Fibroblast of the aortic adventitia (primary cell): ENCODE measurements at places on chromosomes 3 and 15.

DNA sequence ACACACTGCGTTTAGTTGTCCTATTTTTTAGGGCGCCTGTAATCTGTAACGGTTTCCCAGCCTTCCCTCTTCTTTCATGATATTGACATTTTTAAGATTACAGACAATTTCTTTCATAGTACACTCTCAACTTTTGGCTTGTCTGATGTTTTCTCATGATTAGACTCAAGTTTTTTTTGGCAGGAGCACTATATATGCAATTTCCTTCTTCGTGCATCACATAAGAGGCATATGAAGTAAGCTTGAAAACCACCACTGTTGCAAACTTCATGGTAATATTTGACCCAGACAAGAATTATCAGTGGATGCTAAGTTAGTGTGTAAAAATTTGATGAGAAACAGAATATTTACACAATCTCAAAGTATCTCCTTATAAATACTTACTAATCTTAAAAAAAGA, 119.2 kb upstream of the CMC1 start:
- DNase-seq = peak; percentile 91

GRCh38 chr3:14134291-14134690, 9.4 kb downstream of the TMEM43 start:
- no peak for DNase-seq

GRCh38 chr3:57230006-57230405, 2.5 kb downstream of the APPL1 start:
- DNase-seq = no peak

DNA sequence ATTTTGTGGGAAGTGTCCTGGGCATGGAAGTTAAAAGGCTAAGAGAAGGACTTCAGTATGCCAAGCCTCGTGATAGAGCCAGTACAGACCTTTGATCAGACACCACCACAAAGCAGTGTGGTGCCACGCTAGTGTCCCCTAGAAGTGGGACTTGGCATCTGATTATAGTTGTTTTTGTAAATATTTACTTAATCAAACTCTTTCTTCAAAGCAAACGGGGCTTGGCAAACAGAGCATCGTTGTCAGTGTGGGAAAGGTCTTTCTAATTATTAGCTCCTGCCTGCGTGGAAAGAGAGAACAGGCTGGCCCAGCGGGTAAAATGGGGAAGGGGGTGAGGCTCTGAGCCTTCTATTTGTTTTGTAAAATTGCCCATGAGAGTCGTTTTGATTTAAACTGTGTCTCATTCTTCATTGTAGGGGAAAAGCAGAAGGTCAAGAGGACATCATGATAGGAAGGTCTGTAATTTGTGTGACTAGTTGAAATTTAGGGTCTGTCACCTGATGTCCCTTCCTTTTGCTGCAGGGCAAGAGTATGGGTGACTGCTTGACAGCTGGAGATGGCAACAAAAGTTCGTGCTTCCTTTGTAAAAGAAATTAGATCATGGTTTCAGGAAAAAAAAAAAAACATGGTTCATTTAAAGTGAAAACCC, 105.0 kb downstream of the IQCH start:
- DNase-seq = no peak

GRCh38 chr15:93438310-93438709, 349.3 kb upstream of the RGMA start:
- no peak for DNase-seq

GRCh38 chr15:101038327-101039003, 119.3 kb downstream of the LRRK1 start:
- no peak for DNase-seq

DNA sequence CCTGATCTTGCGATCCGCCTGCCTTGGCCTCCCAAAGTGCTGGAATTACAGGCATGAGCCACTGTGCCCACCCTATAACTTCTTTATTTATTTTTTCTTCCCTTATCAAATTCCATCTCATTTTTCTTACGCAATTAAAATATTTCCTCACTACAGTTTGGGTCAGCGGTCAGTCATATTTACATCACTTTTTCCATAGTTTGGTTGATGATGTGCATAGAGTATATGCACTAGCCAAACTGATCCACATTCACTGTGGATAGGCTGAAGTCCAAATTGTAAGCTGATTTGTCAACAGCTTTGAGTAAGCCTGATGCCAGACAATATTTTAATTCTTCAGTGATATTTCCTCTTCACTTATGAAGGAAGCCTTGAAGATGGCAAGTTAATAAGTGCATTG, 256.3 kb downstream of the TIGIT start:
- DNase-seq = peak; percentile 66

GRCh38 chr3:43792904-43793303, 102.2 kb downstream of the ABHD5 start:
- peak; percentile 49 for DNase-seq

- DNase-seq = peak; percentile 84
These were observed 426.5 kb upstream of the RASGRP1 start for GRCh38 chr15:38991126-38991525.

DNA sequence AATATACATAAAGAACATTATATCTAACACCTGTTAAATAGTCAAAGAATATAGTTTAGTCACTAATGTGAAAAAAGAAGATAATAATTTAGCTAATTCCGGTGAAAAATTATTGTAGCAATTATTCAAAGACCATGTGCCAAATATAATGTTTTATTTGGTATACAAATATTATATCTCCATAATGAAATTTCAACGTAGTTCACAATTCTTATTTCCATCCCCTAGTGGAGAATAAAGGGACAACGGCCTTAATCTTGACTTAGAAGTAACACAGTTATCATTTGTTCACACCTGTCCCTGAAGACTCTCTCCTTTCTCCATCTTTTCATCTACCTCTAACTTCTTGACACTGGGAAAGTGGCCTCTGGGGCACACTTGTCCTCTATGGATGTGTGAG, 213.4 kb downstream of the ERC2 start:
- DNase-seq = no peak

- DNase-seq = no peak
These were observed 120.5 kb upstream of the CGNL1 start for GRCh38 chr15:57255751-57256341.

- peak; percentile 40 for DNase-seq
These were observed 14.2 kb downstream of the ZNF80 start for GRCh38 chr3:114223143-114223542.

DNA sequence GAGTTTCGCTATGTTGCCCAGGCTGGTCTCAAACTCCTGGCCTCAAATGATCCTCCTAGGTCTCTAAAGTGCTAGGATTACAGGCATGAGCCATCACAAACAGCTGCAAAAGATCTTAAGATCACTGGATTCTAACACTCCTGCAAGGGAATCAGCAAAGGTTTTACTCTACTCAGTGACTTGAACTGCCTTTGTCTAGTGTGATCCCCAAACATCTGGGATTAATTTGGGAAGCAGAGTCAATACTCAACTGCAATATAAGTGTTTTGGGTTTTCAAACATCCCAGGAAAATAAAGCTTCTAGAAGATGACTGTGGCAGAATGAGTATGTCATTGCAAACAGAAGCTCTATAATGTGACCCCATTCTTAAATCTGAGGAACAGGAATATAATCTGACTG, 7.2 kb downstream of the SPG21 start:
- peak; percentile 56 for DNase-seq

DNA sequence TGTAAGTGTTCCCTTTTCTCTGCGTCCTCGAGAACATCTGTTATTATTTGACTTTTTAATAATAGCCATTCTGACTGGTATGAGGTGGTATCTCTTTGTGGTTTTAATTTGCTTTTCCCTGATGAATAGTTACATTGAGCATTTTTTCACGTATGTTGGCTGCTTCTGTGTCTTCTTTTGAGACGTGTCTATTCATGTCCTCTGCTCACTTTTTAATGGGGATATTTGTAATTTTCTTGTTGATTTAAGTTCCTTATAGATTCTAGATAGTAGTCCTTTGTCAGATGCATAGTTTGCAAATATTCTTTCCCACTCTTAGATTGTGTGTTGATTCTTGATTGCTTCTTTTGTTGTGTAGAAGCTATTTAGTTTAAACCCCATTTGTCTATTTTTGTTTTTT, 179.2 kb downstream of the DOCK3 start:
- no peak for DNase-seq

GRCh38 chr3:46693038-46693891, at the start of gene ALS2CL:
Gene ALS2CL, minus strand, starts transcription at chr3:46693679. Its CDS starts 4,239 bp downstream, at chr3:46689440.
- no peak for DNase-seq

- DNase-seq = no peak
These were observed 28.6 kb downstream of the FAM174B start for GRCh38 chr15:92627014-92627413.

DNA sequence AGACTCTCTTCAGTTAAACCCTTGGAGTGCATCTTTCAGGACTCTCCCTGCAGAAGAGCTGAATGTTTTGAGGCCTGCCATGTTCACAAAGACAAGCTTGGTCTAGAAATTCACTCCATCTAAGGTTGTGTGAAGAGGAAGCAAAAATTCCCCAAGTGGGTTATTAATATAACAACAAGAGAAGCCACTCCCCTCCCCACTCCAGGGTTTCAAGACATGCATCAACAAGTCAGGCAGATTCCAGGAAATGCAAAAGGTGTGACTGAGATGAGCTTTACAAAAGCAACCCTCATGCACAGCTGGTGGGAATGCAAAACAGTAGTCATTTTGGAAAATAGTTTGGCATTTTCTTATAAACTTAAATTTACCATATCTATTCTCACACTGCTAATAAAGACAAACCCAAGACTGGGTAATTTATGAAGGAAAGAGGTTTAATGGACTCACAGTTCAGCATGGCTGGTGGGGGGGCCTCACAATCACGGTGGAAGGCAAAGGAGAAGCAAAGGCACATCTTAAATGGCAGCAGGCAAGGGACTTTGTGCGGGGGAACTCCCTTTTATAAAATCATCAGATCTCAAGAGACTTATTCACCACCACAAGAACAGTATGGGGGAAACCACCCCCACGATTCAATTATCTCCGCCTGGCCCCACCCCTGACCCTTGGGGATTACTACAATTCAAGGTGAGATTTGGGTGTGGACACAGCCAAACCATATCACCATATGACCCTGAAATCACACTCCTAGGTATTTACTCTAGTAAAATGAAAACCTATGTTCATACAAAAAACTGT, 31.3 kb downstream of the TARS3 start:
- no peak for DNase-seq

DNA sequence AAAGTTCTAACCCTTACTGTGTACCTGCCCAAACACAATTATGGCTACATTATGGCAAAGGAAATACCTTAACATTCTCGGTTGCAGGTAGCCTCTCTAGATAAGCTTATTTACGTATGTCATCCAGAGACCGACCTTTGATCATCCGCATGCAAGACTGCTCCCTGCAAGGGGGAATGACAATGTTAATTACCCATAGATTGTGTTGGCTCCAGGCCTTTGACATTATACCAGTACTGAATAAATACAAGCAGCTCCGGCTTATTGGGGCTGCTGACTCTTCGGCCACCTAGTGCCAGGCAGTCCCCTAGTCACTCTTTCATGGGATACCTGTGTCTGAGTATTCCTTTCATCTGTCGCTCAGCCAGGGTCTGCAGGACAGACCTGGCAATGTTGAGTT, 223.5 kb downstream of the DTWD1 start:
- DNase-seq = no peak

DNA sequence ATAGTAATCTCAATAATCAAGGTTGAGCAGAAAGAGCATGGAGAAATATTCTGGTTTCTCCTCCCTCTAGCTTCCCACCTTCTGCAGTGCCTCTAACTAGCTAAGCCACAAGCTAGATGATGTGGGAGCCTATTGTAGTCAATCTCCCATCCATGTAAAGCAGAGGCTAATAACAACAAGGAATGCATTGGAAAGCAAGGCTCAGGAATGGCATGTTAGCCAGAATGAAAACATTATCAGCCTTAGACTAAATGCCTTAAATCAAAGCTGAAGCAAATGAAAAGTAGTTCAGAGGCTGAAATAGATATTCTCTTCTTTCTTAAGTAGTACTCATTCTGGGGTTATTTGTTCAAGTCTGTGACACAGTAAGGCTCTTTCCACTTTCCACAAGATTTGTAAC, 350.3 kb upstream of the DPPA4 start:
- no peak for DNase-seq

GRCh38 chr15:63953524-63953923, 92.8 kb downstream of the DAPK2 start:
- DNase-seq = no peak
